ENCODE measurements at places on chromosomes 12 and 14.

GRCh38 chr14:63647696-63648410 is 6.2 kb upstream of the WDR89 start:
- no peak for DNase-seq

DNA sequence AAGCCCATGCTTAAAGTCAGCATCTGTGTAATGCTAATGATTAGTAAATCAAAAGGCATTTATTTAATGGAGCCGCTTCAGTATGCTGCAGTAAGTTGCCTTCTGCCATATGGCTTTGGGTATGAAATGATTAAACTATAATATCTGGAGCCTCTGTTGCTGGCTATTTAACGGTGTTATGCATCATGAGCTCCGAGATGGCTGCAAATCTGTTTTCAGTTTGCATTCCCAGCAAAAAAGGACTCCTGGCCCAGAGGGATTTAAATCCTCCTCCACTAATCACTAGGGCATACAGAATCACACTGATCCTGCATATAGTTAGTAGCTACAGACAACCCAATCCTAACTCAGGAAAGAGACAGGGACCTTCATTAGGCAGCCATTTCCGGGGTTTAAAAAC is 171.5 kb upstream of the EEA1 start:
- no peak for DNase-seq

GRCh38 chr14:89720741-89721729 is 233.5 kb downstream of the EFCAB11 start:
- DNase-seq = peak; percentile 81

DNA sequence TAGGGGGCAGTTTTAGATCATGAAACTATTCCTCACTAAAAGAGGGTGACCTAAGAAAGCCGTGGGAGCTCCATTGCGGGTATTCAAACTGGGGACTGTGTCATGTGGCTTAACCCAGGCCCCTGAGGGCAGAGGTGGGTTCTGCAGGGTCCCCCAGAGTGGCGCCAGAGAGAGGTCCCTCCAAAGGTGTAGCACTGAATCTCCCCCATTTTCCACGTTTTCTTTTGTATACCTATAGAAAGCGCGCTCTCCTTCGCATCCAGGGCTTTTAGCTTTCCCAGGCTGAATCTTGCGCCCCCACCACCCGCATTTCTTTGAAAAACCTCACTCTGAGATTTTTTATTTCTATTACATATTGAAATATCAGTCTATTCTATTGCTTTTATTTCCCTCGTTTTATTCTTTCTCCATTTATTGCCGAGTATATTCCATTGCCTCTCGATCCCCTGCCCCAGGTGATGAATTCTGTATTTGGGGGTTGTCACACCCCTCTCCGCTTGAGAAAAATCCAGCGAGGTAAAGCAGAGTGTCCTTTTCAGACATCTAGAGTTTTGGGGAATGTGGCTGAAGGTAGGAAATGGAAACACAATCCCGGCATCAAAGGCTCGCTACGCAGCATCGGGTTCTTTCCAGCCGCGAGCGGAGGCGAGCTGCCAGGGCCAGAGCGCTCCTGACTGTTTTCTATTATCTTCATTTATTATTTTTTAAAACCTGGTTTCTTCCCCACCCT is 870 bp upstream of the HOXC13 start:
- DNase-seq = no peak
